ENCODE measurements at places on chromosomes 4 and X. TPM values are rescaled to one million over a fixed set of nuclear protein-coding genes. Genes with fewer than 3 reads are reported as not detected.

Gene C4orf36
- total RNA-seq, result not detected

Gene CFP
- total RNA-seq, result 0.37 TPM

Gene PNMA6E
- not detected for total RNA-seq

Gene TXK
- 0.37 TPM for total RNA-seq

Gene SSX2
- total RNA-seq, result not detected

Gene ARR3
- total RNA-seq, result not detected

Gene ZDHHC15
- total RNA-seq, result 0.37 TPM

Gene LNX1
- total RNA-seq, result 0.78 TPM

Gene COL25A1
- not detected for total RNA-seq

Gene COL4A5
- 18.0 TPM for total RNA-seq

Gene ADAMTS3
- 1.1 TPM for total RNA-seq

Gene TACC3
- total RNA-seq, result 13.2 TPM

Gene MTNR1A
- not detected for total RNA-seq

Gene AFF2
- 0.37 TPM for total RNA-seq

Gene PRDM8
- 4.0 TPM for total RNA-seq

Gene RNF150
- 0.39 TPM for total RNA-seq

Gene MAP9
- total RNA-seq, result 8.5 TPM

Gene TMEM156
- not detected for total RNA-seq

Gene GRIA3
- 2.6 TPM for total RNA-seq

Gene AKAP14
- not detected for total RNA-seq

Gene XKRX
- total RNA-seq, result under 0.01 TPM

Gene SOX3
- total RNA-seq, result not detected

Gene SULT1B1
- 10.6 TPM for total RNA-seq

Gene NIPAL1
- total RNA-seq, result under 0.01 TPM

Gene GABRG1
- not detected for total RNA-seq

Gene PPBP
- total RNA-seq, result not detected

Gene PRSS12
- 4.1 TPM for total RNA-seq

Gene SMIM31
- total RNA-seq, result not detected

Gene HSD17B13
- total RNA-seq, result not detected

Gene FATE1
- total RNA-seq, result not detected

All from subcutaneous preadipocyte (primary cell).